ENCODE measurements at places on chromosomes 7 and 10.

DNA sequence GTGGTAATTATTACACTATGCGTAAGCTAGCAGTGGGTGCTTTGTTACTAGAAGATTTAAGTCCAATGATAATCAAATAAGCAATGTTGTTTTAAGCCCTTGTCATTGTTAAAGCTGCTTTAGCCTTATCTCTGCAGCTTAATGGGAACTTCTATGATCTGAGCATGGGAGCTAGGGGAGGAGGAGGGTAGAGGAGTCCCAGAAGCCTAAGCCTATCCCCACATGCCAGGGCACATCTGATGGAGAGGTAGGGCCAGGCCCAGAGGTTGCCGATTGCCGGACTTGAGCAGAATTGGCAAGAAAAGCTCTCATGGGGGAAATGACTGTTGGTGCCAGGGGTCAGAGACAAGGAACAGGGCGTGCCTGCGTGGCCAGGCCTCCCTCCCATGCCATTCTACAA, 13.4 kb downstream of the CUBN start:
- DNase-seq = no peak

DNA sequence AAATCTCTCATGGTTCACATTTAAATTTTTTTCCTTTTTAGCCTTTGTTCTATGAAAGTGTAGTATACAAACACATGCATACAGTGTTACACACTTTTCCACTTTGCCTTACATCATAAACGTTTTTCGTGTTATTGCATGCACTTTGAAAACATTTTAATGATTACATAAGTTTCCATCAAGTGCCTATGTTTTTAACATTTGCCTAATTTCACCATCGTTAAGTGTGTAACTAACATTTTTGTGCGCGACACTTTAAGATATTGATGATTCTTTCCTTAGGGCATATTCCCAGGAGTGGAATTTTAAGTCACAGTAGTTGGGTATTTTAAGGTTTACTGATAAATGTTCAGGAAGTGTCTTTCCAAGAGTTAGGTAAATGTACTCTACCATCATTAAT, 1.5 kb upstream of the FRAT2 start:
- DNase-seq = no peak

DNA sequence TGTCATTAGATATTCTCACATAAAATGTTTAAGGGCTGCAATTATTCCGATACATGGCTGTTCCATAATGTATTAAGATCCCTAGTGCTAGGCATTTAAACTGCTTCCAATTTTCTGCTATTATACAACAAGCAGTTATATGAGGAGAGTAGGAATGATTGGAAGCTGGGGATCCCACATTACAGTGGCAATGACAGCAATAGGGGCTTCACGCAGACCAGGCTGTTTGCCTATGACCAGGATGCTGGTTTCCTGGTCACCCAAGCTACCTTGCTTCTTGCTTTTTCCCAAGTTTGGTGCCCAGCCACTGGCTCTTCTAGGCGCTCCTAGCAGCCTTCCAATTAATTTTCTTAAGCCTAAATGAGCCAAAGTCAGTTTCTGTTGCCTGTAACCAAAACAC, 39.3 kb downstream of the SMURF1 start:
- DNase-seq = no peak

DNA sequence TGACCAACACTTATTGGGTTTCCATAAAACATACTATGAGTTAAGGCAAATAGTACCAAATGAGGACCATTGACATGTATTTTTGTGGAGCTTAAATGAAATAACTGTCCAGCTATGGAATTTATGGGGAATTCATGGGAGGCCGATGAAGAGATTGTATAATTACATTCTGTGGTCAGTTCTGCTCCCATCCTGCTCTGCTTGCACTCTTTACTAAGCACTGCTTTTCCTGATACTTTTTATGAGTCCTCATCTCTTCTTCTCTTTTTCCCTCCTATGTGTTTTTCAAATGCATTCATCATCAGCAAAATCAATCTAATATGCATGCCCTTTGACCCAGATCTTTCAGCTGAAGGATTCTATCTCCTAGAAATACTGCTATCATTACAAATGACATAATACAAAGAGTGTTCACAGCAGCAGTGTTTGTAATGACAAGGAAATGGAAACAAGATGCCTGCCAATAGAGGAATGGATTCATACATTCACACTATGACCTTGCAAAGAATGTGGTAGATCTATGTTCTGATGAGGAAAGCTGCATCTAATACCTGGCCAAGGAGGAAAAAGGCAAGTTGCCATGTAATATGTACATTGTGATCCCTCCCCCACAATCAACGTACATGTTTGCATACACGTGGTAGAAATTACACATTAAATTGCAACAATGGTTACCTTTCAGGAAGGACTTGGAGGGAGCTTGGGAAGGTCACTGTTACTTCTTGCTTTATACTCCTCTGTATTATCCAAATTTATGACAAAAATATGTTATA, 73.9 kb downstream of the PCGF5 start:
- no peak for DNase-seq

DNA sequence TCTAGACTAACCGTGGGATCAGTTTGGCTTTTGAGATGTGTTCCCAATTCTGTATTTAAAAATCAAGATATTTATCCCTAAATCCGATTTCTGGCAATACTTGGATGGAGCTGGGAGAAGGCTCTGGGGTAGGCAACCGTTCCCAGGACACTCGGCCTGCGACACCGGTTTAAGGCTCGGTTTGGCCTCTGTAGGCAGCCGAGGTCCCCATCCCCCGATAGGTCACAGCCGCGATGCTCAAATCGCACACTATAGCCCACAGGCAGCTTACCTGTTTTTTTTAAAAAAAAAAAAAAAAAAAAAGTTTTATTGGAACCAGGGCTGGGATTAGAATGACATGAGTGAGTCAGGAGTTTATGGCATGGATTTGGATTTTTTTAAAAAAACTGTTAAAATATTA, 729 bp upstream of the TAF3 start:
- no peak for DNase-seq

GRCh38 chr7:155234158-155234492, 63.6 kb upstream of the INSIG1 start:
- no peak for DNase-seq

DNA sequence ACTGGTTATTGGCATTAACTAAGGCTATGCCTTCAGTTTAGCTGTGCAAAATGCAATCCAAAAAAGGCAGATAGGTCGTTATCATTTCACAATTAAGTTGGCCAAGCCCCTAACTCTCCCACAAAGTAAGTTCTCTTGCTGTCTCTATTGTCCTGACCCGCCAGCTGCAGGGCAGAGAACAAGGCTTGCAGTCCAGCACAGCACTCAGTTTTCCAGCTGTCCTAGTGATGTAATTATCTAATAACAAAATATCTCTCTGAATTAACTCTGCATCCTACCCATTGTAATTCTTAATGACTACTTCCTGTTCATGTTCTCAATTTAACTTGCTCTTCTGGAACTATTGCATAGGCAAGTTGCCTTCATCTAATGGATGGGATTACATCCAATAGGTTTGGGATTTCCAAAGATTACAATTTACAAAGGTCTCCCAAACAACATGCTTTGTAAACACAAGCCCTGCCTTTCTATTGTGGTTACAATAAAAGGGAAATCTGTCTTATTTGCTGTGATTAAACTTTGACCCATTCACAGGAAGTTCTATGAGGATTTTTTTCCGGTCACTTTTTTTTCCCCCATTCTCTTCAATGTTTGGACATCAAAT, 55.2 kb downstream of the CDK6 start:
- DNase-seq = no peak

DNA sequence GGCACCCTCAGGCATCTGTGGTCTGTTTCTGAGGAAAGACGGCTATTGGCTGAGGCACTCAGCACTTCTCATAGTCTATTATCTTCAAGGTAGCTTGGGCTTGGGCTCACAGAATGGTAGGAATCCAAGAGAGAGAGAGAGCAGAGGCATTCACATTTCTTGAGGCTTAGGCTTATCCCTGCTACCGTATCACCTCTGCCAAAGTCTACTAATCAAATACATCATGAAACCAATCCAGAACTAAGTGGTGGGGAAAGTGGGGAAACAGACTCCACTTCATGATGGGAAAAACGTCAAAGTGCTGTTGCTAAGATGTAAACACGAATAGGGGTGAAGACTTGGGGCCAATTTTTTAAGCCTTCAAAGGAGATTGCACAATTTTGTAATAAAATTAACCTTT, 271.1 kb upstream of the SEMA3D start:
- no peak for DNase-seq

DNA sequence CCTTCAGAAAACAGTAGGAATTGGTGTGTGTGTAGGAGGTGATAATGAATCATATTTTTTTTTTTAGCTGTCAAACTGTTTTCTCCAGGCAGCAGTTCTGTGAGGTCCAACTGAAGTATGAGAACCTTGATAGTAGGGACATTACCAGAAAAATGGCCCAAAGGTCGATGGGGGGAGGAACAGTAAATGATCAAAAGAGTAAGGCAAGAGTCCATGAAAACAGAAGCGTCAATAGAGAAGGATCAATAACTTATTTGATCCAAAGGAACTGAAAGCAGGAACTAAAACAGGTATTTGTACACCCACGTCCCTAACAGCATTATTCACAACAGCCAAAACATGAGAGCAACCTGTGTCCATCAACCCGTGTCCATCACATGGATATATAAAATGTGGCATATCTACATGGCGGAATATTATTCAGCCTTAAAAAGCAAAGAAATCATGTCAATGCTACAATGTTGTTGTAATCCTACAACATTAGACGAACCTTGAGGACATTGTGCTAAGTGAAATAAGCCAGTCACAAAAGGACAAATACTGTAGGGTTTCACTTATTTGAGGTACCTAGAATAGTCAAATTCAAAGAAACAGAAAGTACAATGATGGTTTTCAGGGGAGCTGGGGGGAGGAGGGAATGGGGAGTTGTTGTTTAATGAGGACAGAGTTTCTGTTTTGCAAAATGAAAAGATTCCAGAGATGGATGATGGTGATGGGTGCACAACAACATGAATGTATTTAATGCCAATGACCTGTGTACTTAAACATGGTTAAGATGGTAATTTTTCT, 214.0 kb upstream of the KLF14 start:
- no peak for DNase-seq

- no peak for DNase-seq
Measured at GRCh38 chr7:18420748-18421147, 74.8 kb upstream of the HDAC9 start.

All from stimulated activated CD4-positive, alpha-beta T cell treated with anti-CD3 and anti-CD28 coated beads, Interleukin-4, amount 100 ng/mL, for 48 hours (primary cell).